Neural crest cell (in vitro differentiated cells): ENCODE measurements at places on chromosomes 4 and X. TPM values are rescaled to one million over a fixed set of nuclear protein-coding genes. Genes with fewer than 3 reads are reported as not detected.
A peak's percentile ranks its signal among the peaks of the same experiment; 100 is the strongest.

DNA sequence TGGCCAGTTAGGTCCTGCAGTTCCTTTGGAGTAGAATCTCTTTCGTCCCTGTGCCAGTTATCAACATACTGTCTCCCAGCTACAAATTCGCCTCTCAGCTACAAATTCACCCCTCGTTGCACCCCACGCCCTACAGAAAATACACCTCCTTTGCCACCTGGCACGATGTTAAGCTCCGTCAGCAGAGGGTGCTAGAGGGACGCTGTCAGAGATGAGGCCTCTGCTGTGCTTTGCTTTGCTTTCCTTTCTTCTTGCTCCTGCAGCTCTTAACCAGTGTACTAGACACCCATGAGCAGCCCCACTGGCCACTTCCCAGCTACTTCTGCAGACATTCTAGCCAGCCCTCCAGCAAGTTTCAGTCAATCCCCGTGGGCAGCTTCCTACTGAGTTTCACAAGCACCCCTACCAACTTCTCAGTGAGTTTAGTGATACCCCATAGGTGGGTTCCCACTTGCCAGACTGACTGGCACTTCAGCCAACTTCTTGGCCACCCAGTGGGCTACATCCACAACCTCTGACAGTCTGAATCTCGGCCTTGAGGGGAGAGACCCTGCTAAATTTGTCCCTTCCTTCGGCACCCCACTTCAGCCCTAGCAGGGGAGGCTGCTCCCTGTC lies 21.8 kb downstream of the HAUS3 start:
- DNase-seq = peak; percentile 76

CT83 gene
- total RNA-seq = not detected in 2 replicates

- no peak for DNase-seq
Observed at GRCh38 chr4:140092094-140092851, 61.7 kb downstream of the MAML3 start.

- no peak for DNase-seq
Observed at GRCh38 chr4:68465058-68465457, 17.8 kb downstream of the TMPRSS11E start.

MCF2 gene
- total RNA-seq = 0.23 and 0.34 TPM in 2 replicates

ZXDB gene
- total RNA-seq = 6.8 and 7.1 TPM in 2 replicates

GRCh38 chrX:47587091-47587891 lies 5.1 kb downstream of the TIMP1 start:
- DNase-seq = no peak

- DNase-seq = no peak
Observed at GRCh38 chr4:140743194-140743931, 12.8 kb downstream of the TBC1D9 start.

DNA sequence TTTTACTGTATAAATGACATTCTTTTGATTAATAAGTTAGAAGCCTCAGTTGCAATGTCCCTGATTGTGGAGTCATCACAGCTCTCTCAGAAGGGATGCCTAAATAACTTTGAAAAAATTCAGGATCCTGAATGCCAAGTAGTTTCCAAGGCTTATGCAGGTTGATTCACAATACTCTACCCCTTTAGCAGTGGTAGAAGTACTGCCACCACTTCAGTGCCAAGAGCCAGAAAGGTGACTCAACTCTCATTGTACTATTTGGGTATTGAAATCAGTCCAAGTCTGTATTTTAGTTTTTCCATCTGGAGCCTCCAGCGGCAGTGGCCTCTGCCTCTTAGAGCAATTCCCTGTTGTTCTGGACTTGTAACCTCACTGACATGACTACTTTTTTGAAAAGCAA lies 320.1 kb upstream of the NDST4 start:
- DNase-seq = no peak

DNA sequence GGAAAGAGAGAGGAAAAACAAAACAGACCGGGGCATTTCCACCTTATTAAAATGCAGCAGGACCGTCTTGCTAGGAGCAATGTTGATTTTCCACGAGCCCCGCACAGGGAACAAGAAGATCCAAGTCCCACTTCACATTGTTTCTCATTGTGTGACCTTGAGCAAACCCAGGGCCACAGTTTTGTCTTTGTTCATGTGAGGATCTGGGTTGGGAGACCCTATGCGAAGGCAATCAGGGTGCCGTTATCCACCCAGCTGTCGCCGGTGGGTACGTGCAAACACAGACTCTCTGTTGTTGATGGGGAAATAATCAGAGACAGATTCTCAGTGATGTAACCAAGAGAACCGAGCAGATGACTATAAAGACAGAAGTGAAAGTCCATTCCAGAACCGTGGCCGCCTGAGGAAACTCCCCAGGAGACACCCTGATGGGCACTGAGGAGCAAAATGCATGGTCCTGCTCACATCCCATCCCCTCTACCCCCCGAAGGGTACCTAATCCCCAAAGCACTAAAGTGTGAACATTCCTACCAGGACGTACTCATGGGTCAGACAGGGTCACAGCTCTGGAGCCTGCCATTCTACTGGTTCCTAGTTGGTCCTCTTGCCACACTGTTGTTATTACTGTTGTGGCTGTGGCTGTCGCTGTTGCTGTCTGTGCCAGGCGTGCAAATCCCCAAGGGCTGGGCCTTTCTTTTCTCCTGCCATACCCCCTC lies 102.7 kb upstream of the RBPJ start:
- no peak for DNase-seq

ADGRG2 gene
- total RNA-seq = 0.20 and 0.21 TPM in 2 replicates

DNA sequence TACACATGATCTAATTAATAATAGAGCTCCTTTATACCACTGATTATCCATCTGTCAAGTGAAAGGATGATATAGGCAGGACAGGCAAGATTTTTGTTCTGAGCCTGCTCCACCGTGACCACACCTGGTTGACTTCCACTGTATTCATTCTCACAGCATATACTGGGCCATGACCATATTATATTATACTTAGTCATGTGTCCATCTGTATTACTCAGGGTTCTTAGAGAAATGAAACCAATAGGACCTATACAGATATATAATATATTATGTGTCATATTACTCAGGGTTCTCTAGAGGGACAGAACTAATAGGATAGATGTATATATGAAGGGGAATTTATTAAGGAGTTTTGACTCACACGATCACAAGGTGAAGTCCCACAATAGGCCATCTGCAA lies 675.1 kb downstream of the GRXCR1 start:
- no peak for DNase-seq

DNA sequence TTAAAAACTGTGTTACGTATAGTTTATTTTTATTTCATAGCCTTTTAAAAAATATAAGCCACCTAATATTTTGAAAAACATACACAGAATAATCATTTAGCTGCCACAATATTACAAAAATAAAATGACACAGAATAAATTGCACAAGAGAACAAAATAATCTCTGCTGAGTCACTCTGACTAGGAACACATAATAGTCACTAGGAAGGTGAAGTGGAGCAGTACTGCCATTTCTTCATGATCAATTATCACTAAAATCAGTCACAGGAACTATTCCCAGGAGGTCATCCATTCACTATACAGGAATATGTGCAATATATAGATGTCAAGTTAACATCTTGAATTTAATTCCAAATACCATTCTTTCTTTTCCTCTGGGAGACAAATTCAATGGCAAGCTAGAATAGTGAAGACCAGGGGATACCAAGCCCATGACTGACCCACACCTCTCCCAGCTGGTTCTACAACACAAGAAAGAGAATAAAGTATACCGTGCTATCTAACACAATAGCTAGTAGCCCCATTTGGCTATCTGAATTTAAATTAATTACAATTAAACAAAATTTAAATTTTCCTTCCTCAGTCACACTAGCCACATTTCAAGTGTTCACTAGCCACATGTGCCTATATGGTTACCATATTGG lies 5.9 kb downstream of the SMIM43 start:
- no peak for DNase-seq

GRCh38 chrX:153564047-153564606 lies 34.8 kb downstream of the CCNQ start:
- DNase-seq = no peak

GATA1 gene
- total RNA-seq = not detected in 2 replicates

DNA sequence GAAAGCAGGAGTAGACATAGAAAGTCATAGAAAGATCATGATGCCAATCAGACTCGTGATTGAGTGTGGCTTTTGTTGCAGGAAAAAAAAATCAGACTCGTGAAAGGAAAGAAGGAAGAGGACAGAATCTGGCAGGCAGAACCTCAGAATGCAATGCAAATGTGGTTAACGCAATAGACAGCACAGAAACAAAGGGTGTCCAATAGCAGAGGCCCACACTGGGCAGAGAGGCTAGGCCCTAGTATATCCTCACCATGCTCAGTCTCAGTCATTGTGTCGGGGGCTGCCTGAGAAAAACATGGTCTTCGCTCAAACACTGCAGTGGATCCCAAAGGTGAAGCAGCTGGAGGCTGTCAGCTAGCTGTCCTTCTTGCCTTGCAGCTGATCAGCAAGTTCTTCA lies 102.8 kb upstream of the MAOA start:
- no peak for DNase-seq

DNA sequence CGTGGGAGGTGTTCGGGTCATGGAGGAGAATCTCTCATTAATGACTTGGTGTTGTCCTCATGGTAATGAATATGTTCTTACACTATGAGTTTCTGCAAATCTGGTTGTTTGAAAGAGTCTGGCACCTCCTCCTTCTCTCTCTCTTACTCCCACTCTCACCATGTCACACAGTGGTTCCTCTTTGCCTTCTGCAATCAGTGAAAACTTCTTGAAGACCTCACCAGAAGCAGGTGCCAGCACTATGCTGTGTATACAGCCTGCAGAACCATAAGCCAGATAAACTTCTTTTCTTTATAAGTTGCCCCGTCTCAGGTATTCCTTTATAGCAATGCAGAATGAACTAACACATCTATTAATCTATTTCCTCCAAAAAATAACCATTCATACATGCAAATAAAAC lies 275.0 kb downstream of the ANTXR2 start:
- no peak for DNase-seq

DNA sequence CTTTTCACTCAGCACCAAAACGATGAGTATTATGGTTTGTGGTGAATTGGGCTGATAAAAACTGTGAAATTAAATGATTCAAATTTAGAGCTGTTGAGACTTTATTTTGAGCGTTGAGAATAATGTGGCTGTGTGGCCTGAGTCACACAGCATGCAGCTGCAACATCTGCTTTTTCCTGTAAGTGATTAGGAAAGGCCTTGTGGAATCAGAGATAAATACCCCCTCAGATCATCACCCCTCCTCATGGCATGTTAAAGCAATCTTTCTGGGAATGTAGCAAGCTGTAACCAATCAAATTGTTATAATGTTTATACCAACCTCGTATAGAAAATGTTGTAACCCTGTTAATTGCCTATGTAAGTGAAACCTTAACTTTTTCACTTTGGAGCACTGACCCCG lies 90.0 kb upstream of the GRPR start:
- no peak for DNase-seq

FTHL17 gene
- total RNA-seq = not detected in 2 replicates

DNA sequence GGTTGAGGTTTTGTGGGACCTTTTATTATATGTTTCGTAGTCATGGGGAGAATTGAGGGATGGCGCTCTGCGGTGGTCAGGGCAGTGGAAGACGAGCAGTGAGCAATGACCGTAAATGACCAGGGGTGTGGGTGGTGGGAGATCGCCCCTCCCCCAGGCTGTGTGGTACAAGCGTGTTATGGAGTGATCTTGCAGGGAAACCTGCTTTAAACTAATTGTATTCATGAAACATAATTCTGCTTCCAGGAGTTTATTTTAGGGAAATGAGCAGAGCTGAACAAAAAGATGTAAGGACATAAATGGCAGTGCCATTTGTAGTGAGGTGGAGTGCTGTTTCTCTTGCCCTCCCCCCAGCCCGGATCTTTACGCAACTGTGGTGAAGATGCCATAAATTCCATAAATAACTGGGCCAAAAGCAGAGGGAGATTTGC lies 20.2 kb downstream of the GYG2 start:
- no peak for DNase-seq

DNA sequence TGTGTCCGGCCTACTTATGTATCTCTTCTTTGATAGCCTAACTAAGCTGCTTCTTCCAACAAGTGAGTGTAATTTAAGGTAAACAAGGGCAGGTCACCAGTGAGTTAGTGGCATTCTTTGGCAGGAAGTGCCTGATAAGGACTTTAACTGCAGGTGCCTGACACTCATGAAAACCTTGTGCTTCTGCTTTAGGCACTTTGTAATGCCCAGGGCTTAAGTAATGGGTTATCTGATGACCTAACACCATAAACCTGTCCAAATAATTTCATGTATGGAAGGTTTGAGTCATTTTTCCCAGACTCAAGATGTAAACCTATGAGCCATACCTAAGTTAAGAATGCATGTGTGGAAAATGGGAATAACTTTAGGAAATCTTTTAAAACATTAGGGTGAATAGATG lies 43.0 kb downstream of the BCOR start:
- no peak for DNase-seq

DAPP1 gene
- not detected in 2 replicates for total RNA-seq

GRCh38 chr4:146647615-146648460 lies 9.1 kb downstream of the POU4F2 start:
- DNase-seq = no peak

ENAM gene
- not detected in 2 replicates for total RNA-seq

DNA sequence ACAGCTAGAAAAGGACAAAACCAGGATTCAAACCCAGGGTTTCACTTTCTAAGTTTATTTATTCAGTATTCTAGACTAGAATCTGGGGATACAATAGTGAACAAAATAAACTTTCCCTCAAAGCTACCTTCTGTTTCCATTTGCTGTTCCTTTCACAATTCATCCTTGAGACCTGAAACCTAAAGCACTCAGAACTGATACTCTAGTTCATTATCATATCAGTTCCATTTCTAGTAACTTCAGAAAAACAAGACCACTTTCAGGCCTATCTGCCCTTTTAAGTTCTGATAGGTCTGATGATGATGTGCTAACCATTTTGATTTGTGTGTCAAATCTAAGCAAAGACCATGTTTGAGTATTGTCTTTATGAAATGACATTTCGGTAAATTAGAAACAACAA lies 7.8 kb upstream of the XK start:
- DNase-seq = no peak

- DNase-seq = no peak
Observed at GRCh38 chr4:98446499-98447375, 185.6 kb downstream of the RAP1GDS1 start.

PAK3 gene
- total RNA-seq = 11.9 and 12.3 TPM in 2 replicates

- peak; percentile 20 for DNase-seq
Observed at GRCh38 chr4:109560687-109561461, 828 bp downstream of the MCUB start.

GRCh38 chr4:85595098-85595775 lies 120.3 kb downstream of the ARHGAP24 start:
- no peak for DNase-seq

GRCh38 chrX:139692506-139692849 lies 15.5 kb downstream of the MCF2 start:
- DNase-seq = no peak

DNA sequence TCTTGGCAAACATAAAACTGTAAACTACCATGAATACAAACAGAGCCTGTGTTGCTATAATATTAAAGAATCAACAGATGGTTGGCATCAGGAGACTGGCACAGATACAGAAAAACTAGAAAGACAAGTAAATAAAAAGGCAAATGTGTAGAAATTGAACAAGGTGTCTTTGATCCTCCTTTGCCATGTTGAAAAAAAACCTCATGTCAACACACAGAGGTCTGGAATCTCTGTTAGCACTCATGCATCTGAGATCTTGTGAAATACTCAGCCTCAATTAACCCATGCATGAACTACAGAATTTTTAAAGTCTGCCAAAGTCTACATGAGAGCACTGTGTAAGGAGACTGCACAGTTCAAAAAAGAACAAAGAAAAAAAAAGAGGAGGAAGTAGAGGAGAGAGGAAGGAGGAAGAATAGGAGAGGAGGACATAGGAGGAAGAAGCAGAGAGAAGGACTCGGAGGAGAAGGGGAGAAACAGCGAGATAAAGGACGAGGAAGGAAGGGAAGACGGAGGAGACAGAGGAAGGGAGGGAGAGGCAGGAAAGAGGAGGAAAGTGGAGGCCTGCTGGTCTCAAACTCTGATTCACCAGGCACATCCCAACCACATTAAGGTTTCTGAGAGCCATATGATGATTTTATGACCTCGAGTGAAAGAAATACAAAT lies 52.8 kb downstream of the PRDM5 start:
- DNase-seq = no peak
